ENCODE measurements at places on chromosomes 12 and 14.

DNA sequence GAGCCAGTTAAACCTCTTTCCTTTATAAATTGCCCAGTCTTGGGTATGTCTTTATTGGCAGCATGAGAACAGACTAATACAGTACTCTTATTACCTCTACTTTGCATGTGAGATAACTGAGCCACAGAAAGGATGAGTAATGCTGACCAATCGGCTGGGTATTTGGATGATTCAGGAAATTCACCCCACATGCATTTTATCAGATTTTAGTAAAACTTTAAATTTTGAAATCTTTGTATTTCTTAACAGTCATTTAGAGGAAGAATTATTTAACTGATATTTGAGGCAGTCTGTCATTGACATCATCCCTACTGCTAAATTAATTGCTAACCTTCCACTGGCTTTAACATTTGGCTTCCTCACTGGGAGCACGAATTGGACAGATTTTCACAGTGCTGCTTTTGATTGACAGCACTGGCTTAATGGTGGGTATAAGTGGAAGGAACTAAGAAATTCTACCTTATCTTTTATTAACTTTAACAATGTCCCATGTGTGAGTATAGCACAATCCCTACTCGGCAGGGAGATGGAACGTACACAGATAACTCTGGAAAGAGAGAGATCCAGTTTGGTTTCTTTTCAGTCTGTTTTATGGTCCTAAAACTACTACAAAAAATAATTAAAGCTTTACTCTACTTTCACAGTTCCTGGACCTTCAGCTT, 261.0 kb downstream of the DACT1 start:
- no peak for DNase-seq

DNA sequence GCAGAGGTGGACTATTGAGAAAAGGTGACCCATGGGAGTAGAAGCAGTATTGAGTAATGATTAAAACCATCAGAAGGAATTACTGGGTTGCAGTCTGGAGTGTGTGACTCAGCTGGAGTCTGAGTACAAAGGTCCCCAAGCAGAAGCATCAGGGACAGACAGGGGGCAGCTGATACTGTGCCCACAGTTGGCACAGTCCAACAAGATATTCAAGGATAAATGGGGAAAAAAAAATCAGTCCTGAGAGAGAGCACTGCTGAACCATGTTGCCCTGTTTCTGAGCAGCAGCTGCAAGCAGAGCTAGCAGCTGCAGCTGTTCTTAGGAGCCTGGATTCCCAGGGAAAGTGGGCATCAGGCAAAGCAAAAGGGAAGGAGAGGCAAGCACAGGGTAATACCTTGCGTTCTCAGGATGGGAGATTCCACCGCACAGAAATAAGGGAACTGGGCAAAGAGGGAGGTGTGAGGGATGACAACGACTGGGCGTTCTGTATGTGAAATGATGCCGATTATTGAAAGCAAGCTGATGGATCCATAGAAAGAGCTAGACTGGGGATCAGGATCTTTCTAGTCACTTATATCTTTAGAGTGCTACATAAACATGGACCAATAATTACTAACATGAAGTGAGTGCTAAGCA, 17.7 kb downstream of the NEUROD4 start:
- DNase-seq, result no peak

DNA sequence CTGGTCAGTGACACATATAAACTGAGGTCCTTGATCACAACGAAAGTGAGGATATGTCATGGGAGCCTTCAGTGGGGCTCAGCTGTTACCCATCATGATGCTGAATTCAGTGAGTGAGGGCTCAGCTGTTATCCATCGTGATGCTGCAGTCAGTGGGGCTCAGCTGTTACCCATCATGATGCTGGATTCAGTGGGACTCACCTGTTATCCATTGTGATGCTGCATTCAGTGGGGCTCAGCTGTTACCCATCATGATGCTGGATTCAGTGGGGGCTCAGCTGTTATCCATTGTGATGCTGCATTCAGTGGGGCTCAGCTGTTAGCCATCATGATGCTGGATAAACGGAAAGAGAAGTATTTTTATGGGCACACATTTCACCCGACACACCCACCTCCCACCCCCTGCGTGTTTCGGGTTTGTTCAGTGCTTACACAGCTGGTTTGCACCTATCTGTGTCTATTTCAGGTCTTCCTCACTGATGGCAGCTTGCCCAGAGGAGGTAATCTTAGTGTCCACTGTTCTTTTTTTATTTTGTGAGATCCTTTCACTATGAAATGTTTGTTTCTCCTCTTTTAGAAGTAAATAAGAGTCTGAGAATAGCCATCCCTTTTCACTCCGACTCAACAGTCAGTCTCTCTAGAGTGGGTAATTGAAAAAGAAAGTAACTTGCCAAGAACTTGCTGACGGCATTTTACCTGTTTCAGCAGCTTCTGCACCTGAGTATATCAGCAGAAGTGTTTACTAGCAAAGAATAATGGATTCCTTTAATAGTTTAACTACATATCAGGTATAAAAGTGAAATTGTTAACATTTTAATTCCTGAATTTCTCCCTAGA, 183.0 kb downstream of the ERC1 start:
- no peak for DNase-seq

- no peak for DNase-seq
These were observed 61.3 kb downstream of the PHLDA1 start for GRCh38 chr12:75970310-75970709.

DNA sequence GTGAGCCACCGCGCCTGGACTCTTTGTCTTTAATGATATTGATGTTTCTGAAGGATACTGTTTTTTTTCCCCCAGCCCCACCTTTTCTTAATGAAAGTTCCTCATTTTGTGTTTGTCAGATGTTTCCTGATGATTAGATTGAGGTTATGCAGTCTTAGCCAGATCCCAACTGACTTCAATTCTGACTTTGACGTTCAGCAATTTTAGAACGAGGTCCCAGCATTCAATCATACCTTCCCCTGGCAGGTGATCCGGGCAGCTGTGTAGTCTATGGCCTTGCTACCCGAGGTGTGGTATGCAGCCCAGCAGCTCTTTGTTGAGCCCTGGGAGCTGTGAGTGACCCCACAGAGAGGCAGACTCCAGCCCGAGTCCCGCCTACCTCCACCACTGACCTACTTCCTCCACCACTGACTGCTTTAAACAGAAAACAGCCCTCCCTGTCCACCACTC, 82.7 kb downstream of the LGMN start:
- no peak for DNase-seq

DNA sequence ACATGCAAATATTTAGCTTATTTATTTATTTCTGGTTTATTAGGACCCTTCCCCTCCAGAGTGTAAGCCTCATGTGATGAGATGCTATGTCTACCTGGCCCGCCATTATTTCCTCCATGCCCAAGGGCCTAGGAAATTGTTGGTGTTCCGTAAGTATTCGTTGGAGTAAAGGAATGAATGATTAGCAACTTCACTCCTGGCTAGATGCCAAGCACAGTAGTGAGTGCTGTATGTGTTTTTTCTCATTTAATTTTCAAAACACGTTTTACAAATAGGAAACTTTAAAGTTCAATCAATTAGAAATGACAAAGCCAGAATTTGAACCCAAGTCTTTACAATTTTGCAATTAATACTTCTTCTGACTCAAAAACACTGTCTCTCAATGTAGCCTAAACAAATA, 253.8 kb downstream of the BCAT1 start:
- DNase-seq, result no peak
